SW 1271 (cell line): ENCODE measurements at places on chromosomes 5 and 9.

GRCh38 chr5:139265001-139265400 lies 28.5 kb upstream of the MATR3 start:
- no peak for DNase-seq

- no peak for DNase-seq
Observed at GRCh38 chr5:141867139-141867538, 11.1 kb downstream of the PCDH1 start.

DNA sequence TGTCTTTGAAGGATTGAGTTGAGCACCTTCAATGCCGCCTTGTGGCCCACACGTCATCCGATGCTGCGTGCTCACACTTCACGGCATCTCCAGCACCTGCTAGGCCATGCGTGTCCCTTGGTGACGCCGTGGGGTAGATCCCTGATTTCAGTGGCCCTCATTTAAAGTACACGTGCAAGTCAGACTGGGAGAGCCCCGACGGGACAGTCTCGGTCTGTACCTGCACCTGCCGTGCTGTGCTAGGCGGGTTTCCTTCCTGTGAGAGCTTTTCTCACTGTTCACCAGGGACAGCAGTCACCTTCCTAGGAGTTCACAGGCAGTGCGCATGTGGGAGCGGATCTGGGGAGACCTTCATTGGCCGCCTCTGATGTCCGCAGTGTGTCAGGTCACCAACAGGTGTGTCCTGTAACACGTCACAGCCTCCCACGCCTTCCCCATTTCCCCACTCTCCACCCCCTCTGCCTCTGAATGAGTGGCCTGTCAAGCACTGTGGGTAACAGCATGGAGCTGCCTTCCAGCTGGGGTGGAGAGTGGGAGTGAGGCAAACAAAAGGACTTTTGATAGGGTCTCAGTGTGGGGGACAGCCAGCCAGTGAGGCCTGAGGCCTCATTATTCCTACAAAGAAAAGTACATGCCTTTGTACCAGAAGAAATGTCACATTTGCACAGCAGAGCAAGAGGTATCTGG lies 236.4 kb downstream of the FANCC start:
- no peak for DNase-seq

DNA sequence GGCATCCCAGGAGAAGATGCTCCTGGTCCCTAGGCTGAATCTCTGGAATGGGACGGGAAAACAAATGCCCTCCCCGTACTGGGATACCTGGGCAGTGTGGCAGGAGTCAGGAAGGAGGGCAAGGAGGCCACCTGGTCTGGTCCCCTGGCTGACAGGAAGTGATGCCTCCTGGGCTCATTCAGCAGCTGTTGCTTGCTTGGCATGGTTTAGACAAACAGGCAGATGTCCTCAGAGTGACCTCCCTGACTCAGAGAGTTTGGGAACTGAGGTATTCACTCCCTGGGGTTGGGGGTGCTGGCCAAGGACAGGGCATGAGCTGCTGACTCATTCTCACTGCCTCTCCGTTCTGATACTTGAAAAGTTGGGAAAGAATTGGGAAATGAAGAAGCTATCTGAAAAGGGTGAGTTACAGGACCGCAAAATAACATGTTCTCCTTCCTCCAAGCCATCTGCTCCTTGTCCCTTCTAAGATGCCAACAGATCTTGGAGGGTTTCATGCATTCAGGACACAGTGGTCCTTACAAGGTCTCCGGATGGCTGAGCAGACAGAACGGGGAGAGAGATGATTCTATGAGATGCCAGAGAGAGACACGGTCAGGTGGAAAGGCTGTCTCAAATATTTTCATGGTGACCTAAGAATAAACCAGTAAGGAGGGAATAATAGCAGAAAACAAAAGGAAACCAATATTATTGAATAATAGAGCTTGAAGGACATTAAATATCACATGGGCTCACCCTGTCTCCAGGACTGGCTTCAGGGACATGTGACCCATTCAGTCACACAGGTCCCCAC lies 534.5 kb downstream of the BNC2 start:
- peak; percentile 49 for DNase-seq

GRCh38 chr5:11443831-11444230 lies 460.4 kb downstream of the CTNND2 start:
- no peak for DNase-seq
